ENCODE measurements at places on chromosomes 1 and 21. TPM values are rescaled to one million over a fixed set of nuclear protein-coding genes. Genes with fewer than 3 reads are reported as not detected.

The C1orf210 gene
- total RNA-seq, result 4.2 TPM

The ASAP3 gene
- total RNA-seq, result 95.8 TPM

GRCh38 chr1:242813490-242814091, 289.1 kb upstream of the PLD5 start:
- no peak overlapping the region for H3K27ac ChIP-seq
- H3K4me3 ChIP-seq, result no peak overlapping the region
- H3K36me3 ChIP-seq, result no peaks in the 10 kb centered on the region
- H3K27me3 ChIP-seq, result no peaks in the 10 kb centered on the region
- no peaks in the 10 kb centered on the region for H3K4me1 ChIP-seq

- no peak overlapping the region for H3K4me3 ChIP-seq
- DNase-seq, result no peak
- no peak overlapping the region for H3K27ac ChIP-seq
- no peaks in the 10 kb centered on the region for H3K36me3 ChIP-seq
These were observed 111.7 kb downstream of the KCNN3 start for GRCh38 chr1:154758346-154758745.

- H3K27ac ChIP-seq, result peak overlapping the region; percentile 86
- DNase-seq, result no peak
- H3K27me3 ChIP-seq, result no peaks in the 10 kb centered on the region
- H3K4me3 ChIP-seq, result peak overlapping the region; percentile 81
These were observed 1.4 kb downstream of the WDR26 start for GRCh38 chr1:224433041-224433691.

GRCh38 chr1:33762962-33763361, 100.9 kb upstream of the HMGB4 start:
- H3K4me1 ChIP-seq, result no peaks in the 10 kb centered on the region
- H3K27ac ChIP-seq, result no peak overlapping the region
- no peak overlapping the region for H3K4me3 ChIP-seq
- H3K36me3 ChIP-seq, result no peaks in the 10 kb centered on the region

All from mesothelial cell of epicardium (in vitro differentiated cells).